T-helper 2 cell (primary cell): ENCODE measurements at places on chromosomes 16 and 17.

- no peak for DNase-seq
Observed at GRCh38 chr17:9755083-9755482, 36.3 kb downstream of the DHRS7C start.

- DNase-seq: no peak
Observed at GRCh38 chr16:9392956-9393355, 301.5 kb downstream of the HAPSTR1 start.

GRCh38 chr17:39132192-39132610, 19.2 kb downstream of the PLXDC1 start:
- no peak for DNase-seq

DNA sequence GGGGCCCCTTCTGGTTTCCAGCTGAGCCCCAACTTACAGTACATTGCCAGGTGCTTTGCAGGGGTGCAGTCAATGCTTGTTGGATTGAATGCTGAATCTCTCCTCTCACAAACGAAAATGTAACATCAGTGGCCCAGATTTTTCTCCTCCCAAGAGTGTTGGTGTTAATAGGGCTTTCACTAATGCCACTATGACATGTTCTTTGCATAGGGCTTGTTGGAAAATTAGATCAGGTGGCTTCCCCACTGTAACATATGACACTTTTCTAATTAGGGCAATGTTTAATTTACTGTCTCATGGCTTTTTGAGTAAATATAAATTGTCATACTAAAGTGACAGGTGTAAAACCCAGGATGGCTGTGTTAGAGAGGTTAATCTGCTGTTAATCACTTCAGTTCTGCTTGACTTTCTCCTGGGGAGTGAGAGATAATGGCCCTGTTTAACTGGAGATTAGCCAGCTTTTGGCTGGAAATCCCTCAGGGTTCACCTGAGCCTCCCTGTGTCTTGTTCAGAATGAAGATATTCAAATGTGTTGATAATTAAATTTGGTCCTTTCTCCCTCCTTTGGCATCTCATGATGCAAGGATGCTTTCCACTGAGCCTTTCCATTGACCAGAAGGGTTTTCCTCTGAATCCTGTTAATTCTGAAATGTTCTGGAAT, 502.3 kb downstream of the RBFOX1 start:
- DNase-seq: no peak

DNA sequence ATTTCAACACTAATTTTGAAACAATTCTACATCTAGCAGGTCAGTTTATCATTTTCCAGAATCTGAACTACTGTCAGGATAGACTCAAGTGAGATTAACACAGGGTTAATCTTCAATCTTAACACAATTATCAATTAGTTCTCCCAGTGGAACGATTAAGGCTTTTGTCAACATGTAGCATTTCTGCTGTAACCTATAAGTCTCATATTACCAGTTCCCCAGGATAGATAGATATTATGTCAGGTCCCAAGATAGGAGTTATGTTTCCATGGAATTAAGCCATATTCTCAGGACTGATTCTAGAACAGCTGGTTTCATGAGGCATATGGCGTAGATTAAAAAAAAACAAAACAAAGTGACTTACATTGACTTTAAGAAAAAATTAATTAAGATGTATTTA, 4.4 kb upstream of the FBF1 start:
- DNase-seq: no peak

DNA sequence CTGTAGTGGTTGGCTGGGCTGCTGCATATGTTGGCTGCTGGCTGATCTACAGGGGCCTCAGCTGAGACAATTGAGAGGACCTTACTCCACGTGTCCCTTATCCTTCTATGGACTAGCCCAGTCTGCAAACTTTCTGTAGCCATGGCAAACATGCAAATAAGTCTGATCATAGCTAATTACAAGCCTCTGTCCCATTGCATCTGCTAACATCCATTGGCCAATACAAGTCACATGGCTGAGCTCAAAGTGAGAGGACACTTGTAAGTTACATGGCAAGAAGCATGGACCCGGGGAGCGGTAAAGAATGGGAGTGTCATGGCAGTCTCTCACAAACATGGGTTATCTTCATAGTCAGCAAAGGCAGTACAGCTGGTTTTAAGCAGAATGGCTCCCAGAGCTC, 11.6 kb upstream of the IL4R start:
- no peak for DNase-seq

- no peak for DNase-seq
Observed at GRCh38 chr17:38716368-38717005, 11.4 kb downstream of the MLLT6 start.

GRCh38 chr16:22814711-22815105, 746 bp downstream of the HS3ST2 start:
- no peak for DNase-seq

GRCh38 chr17:13753771-13754170, 152.0 kb upstream of the HS3ST3A1 start:
- no peak for DNase-seq

GRCh38 chr16:65737831-65738230, 616.0 kb upstream of the CDH11 start:
- DNase-seq: no peak

GRCh38 chr16:30895627-30896260, 670 bp upstream of the CTF1 start:
- peak; percentile 32 for DNase-seq

DNA sequence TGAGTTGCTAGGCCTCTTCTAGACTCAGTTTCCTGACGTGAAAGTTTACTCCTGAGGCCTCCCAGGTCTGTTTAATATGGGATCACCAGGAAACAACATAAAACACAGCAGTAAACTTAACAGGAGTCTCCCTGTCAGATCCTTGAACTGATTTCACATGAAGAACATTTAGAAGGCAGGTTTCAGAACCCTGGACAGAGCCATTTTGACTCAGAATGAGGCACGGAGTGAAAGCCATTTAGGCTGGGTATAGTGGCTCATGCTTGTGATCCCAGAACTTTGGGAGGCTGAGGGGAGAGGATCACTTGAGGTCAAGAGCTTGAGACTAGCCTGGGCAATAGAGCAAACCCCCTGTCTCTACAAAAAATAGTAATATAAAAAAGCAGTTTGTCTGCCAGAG, 289.1 kb downstream of the CA10 start:
- DNase-seq: no peak

- no peak for DNase-seq
Observed at GRCh38 chr16:24141466-24141865, 114.7 kb upstream of the CACNG3 start.

DNA sequence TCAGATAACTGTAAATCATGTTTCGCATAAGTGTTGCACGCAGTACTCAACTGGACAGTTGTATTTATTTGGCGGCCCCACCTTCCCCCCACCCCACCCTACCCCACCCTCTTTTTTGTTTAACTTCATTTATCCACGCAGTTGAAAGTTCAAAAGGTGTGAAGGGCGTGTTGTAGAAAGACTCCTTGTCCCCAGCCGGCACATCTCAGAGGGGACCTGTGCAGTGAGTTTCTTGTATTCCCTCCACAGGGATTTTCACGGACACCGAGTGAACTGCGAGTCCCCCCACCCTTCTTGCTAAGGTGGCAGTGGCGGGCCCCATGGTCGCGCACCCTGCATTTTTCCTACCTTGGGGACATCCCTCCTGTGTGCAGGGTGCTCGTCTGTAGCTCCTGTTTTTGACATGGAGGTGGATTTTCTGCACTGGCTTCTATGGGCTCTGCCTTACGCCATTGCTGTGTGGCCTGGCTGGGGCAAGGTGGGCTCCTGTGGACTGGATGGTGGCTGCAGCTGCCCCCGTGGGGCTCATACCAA, 36.2 kb downstream of the ADCY7 start:
- no peak for DNase-seq

DNA sequence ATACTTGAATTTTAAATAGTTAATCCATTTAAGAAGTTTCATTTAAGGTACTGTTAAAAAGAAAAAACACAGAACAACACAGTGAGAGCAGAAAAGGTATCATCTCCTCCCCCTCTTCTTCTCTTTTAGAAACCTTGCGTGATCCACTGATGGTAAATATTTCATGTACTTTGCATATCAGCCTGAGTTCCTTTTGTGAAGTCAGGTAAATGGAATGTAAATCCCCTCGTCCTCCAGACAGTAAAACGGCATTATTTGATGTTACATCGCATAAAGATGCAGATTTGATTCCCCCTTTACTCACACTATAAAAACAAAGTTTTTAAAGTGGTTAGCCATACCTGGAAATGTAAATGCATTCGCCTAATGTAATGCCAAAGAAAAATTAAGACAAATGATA, 234.4 kb downstream of the WWOX start:
- DNase-seq: no peak

DNA sequence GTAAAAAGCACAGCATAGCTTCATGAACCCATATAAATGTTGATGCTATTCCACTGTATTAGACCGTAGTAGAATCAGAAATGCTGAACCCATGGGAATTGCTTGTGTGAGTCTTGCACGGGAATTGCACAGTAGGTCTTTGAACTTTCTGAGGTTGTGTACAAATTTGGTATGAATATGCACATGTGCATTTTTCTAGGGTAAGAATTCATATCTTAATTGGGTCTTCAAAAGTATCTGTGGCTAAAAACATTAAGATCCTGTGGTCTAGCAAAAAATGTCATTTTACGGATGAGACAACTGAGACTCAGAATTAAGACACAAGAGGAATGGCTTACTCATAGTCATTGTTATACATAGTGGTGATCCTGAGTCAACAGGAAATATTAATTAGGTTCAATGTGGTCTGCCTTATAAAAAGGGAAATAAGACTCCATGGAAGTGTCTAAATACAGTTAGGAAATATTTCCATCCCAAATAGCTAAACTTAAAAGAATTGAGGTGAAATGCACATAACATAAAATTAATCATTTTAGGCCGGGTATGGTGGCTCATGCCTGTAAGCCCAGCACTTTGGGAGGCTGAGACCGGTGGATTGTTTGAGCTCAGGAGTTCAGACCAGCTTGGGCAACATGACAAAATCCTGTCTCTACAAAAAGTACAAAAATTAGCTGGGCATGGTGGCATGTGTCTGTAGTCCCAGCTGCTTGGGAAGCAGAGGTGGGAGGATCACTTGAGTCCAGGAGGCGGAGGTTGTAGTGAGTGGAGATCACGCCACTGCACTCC, 22.8 kb downstream of the TAOK1 start:
- no peak for DNase-seq

- DNase-seq: no peak
Observed at GRCh38 chr16:72415379-72415778, 243.4 kb upstream of the PMFBP1 start.

DNA sequence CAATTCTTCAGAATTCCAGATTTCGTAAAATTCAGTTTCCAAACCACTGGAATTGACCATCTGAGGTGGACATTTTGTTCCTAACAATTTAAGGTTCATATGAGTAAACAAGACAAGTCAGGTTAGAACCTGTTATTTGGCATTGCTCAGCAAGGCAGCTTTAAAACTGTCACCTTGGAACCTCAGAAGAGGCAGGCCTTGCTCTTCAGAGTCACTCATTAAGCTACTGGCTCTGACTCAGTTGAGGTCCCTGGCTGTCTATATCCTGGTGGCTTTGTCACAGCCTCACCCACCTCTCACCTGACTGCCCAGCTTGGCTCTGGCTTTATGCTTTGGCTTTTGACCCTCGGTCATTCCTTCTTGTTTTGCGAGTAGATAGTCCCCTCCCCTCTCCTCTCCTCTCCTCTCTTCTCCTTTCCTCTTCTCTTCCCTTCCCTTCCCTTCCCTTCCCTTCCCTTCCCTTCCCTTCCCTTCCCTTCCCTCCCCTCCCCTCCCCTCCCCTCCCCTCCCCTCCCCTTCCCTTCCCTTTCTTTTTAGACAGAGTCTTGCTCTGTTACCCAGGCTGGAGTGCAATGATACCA, 238.4 kb downstream of the SHISA9 start:
- no peak for DNase-seq
